Activated T-cell treated with anti-CD3 and anti-CD28 coated beads, Interleukin-2, amount 50 U/mL, for 48 hours (primary cell): ENCODE measurements at places on chromosomes 6 and 20.
A peak's percentile ranks its signal among the peaks of the same experiment; 100 is the strongest.

- DNase-seq: no peak
Measured at GRCh38 chr6:91281901-91282300, 695.0 kb upstream of the MAP3K7 start.

DNA sequence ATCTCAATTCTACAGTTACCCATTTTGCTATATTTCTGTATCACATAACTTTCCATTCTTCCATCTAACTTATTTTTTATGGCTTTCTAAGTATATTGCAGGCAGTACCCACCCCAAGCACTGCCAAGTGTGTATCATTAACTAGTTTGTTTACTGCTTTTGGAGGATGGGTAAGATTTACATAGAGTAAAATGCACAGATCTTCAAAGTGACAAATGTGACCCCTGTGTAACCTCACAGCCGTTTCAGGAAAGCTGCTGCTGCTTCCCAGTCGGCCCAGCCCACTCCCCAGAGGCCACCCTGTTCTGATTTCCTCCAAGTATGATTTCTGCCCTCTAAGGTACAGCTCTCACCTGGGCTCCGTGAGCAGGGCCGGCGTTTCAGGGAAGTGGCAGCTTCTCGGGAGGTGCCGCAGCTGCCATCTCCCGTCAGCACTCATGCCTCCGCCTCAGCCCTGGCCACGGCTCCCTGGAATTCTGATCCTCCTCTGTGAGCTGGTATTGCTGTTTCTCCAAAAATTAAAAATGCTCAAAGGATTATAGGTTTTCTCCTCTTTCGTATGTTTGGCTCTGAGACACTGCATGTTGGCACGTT lies 15.0 kb upstream of the MAP1LC3A start:
- no peak for DNase-seq

DNA sequence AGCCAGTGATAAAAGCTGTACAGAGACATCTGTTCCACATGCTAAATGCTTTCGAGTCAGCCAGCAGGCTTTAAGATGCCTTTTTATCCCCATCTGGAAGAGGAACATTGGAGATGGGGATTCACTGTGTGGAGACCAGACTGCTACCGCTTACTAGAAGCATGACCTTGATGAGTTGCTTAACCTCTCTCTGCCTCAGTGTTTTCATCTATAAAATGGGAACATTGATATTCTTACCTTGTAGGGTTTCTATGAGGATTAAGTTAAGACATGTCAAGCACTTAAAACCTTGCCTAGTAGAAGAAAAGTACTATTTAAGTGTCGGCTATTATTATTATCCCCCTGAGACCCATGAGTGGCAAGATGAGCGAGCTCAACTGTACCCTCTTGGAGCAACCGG lies 165.3 kb upstream of the SNX9 start:
- DNase-seq: no peak

DNA sequence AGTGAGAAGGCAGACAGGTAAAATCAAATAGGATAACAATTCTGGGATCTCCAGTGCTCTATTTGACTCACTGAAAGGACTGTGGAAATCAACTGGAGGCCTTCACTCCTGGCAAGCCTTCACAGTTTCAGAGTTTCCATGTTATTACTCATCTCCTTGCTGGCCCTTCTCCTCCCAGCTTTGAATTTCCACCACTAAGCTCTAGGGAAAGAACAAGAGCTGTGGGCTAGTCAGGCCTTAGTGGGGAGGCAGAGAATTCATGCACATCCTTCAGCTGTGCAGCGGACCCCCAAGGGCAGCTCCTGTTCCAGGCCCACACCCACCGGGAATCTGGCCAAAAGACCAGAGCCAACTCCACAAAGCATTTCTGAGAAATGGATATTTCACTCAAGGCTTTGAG lies 26.0 kb downstream of the MYLIP start:
- DNase-seq: no peak

DNA sequence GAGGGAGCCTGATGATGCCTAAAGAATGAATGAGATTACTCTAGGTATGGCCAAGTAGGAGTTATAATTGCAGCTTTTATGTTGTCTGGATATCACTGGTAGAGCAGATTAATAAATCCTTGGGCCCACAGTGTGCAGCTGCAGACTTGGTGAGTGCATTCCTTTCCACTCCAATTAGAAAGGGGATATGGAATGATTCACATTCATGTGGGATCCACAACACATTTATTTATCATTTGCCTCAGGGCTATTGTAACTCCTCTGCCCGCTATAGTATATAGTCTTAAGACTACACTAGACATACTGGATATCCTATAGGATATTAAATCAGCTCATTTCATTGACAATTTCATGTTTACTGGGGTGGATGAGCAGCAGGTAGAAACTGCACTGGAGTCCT lies 11.6 kb upstream of the HLA-G start:
- DNase-seq: no peak

GRCh38 chr20:3980260-3981131 lies 34.9 kb downstream of the RNF24 start:
- DNase-seq: peak; percentile 61

DNA sequence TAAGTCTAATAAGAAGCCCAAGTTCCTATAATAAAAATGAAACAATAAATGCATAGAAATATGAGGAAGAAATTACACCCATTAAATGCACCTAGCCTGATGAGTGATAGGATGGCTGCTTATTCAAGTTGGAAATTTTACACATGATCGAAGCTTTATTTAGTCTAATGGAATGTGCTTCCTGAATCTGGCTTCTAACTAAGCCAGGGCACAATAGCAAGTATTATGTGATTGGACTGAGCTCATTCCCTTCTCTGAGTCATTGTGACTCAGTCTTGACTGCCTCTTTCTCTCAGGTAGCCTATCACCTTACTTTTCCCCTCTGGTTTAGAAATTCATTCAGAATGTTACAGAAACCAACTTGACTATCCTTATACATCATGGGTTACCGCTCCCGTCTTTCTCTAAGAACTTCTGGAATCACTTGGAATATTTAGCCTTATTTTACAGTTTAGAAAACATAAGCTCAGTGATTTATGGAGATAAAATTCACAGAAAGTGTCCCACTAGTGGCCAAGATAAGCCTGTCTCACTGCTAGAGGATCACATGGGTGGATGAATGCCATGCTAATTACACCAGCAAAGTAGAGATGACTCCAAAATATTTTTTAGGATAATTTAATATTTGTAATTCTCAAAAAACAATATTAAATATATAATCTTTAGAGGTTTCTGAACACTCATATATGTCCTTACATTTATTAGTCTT lies 505.3 kb upstream of the JAG1 start:
- DNase-seq: no peak

DNA sequence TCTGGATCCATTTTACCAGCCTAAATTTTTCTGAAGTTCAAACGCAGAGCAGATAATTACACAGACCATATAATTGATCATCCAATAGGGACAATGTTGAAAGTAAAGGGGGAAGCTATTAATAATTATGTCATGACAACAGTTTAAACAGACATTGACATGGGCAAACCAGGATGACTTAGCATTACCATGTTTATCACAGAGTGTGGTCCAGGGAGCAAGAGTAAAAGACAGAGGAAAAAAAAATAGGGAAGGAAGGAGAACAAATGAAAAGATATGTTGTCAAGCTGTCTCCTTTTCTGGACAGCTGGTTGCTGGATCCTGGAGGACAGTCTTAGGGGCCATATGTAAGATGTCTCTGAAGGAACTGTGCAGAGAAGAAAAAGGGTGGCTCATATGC lies 69.4 kb upstream of the FBXL4 start:
- DNase-seq: no peak
